Activated naive CD8-positive, alpha-beta T cell treated with anti-CD3 and anti-CD28 coated beads, Interleukin-2, amount 10 ng/mL, durations not matched to agents 7 days and 5 days (primary cell): ENCODE measurements at places on chromosomes 2 and 18. TPM values are rescaled to one million over a fixed set of nuclear protein-coding genes. Genes with fewer than 3 reads are reported as not detected.

The FAM161A gene
- 5.1 TPM for total RNA-seq

DNA sequence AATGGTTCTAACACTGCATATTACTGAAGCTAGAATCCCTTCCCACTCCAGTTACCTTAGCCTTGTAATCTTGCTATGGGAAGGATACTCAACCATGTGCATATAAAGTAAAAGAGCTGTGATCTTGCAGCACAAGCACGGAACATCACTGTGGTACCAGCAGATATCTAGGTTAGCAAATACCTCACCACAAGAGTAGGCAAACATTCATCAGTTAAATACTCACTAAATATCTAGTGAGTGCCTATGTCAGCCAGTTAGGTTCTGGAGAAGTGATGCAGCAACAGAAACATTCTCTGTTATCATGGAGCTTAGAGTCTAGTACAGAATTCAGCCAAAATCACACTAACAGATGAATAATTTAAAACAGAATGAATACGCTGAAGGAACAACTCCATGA lies 349.6 kb upstream of the UBE2E3 start:
- no peak for DNase-seq
- H3K4me3 ChIP-seq = no peak overlapping the region
- peaks cover 2% of the 10 kb centered on the region for H3K27me3 ChIP-seq
- no peak overlapping the region for H3K27ac ChIP-seq

The PAIP2B gene
- 4.8 TPM for total RNA-seq

GRCh38 chr18:40360558-40360957 lies 1594.5 kb upstream of the PIK3C3 start:
- no peaks in the 10 kb centered on the region for H3K4me1 ChIP-seq
- no peaks in the 10 kb centered on the region for H3K36me3 ChIP-seq
- H3K27me3 ChIP-seq = no peaks in the 10 kb centered on the region
- no peak overlapping the region for H3K4me3 ChIP-seq

- no peak for DNase-seq
- H3K27ac ChIP-seq = peak overlapping the region; percentile 22
- H3K4me1 ChIP-seq = peaks cover 49% of the 10 kb centered on the region
- H3K4me3 ChIP-seq = peak overlapping the region; percentile 54
- no peaks in the 10 kb centered on the region for H3K27me3 ChIP-seq
- H3K36me3 ChIP-seq = no peaks in the 10 kb centered on the region
Observed at GRCh38 chr18:808502-808901, 3.5 kb downstream of the YES1 start.

The MAP2 gene
- total RNA-seq = not detected

The CYS1 gene
- total RNA-seq = 0.14 TPM

- no peaks in the 10 kb centered on the region for H3K36me3 ChIP-seq
- no peak for DNase-seq
- H3K4me1 ChIP-seq = no peaks in the 10 kb centered on the region
- no peak overlapping the region for H3K4me3 ChIP-seq
- H3K27ac ChIP-seq = no peak overlapping the region
Observed at GRCh38 chr18:38481576-38481975, 916.0 kb upstream of the CELF4 start.

The CHRNG gene
- not detected for total RNA-seq

DNA sequence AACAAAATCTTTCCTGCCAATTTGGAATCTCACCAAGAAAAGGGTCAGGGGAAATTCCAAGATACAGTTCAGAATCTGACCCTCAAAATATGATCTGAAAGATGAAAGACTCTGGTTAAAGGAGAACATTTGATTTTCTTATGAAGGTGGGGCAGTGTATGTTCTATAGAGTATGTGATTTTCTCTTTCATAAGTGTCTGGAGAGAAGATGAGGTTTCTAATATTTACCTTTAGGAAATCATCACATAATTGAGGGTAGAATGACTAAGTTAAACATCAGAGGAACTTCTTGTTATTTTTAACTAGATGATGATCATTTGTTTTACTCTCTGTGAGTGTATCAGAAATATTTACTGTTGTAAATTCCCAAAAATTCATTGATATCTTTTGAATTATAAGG lies 27.8 kb upstream of the MBOAT2 start:
- H3K4me1 ChIP-seq = peaks cover 15% of the 10 kb centered on the region
- no peak overlapping the region for H3K27ac ChIP-seq
- no peak for DNase-seq
- H3K36me3 ChIP-seq = no peaks in the 10 kb centered on the region
- H3K4me3 ChIP-seq = no peak overlapping the region

GRCh38 chr2:157261199-157261782 lies 3.8 kb downstream of the GALNT5 start:
- H3K27me3 ChIP-seq = no peaks in the 10 kb centered on the region
- peak overlapping the region; percentile 43 for H3K4me3 ChIP-seq
- H3K4me1 ChIP-seq = peaks cover 12% of the 10 kb centered on the region
- no peak overlapping the region for H3K27ac ChIP-seq

The NAT8 gene
- not detected for total RNA-seq

The STON1 gene
- 2.4 TPM for total RNA-seq

DNA sequence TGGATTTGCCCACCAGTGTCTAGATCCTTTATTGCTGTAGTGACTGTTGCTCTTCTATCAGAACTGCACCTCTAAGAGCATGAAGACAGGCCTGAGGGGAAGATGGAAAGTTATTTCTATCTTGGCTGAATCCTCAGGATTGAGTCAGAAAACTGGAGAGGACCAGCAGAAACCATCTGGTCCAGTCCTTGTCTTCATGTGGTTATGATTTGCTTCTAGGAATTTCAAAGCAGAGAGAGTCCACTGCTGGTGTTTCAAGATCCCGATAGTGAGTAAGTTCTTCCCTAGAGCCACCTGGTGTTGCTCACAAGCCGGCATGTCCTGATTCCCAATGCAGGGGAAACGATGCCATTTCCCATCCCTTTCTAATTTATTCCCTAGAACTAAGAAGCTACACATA lies 84.2 kb downstream of the NCKAP5 start:
- H3K36me3 ChIP-seq = no peaks in the 10 kb centered on the region
- no peaks in the 10 kb centered on the region for H3K27me3 ChIP-seq
- no peak overlapping the region for H3K27ac ChIP-seq
- DNase-seq = no peak
- H3K4me1 ChIP-seq = no peaks in the 10 kb centered on the region

The SAG gene
- 0.45 TPM for total RNA-seq

- H3K27ac ChIP-seq = no peak overlapping the region
- peaks cover 1% of the 10 kb centered on the region for H3K4me1 ChIP-seq
- H3K36me3 ChIP-seq = no peaks in the 10 kb centered on the region
- H3K27me3 ChIP-seq = peaks cover 12% of the 10 kb centered on the region
- DNase-seq = no peak
Observed at GRCh38 chr2:33377048-33377447, 99.4 kb upstream of the RASGRP3 start.

The RPRM gene
- total RNA-seq = not detected

The KLHL41 gene
- 0.17 TPM for total RNA-seq

DNA sequence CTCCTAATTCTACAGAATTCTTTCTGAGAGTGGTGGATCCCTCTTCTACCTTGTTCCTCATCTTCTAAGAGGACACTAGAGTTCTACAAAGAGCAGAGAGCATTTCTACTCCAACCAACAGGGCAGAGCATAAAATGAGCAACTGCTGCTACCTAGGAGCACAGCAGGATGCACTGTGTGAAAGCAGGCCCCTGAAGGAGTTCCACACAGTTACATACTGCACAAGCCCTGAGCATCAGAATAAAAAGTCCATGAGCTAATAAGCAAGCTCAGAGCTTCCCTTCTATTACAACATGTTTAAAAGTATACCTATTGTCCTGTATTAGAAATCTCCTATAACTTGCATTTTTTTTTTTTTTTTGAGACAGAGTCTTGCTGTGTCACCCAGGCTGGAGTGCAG lies 8.4 kb downstream of the FHL2 start:
- no peak for DNase-seq
- H3K36me3 ChIP-seq = peaks cover 2% of the 10 kb centered on the region
- H3K4me3 ChIP-seq = no peak overlapping the region
- H3K27me3 ChIP-seq = peaks cover 2% of the 10 kb centered on the region

The SLC9A2 gene
- total RNA-seq = not detected

DNA sequence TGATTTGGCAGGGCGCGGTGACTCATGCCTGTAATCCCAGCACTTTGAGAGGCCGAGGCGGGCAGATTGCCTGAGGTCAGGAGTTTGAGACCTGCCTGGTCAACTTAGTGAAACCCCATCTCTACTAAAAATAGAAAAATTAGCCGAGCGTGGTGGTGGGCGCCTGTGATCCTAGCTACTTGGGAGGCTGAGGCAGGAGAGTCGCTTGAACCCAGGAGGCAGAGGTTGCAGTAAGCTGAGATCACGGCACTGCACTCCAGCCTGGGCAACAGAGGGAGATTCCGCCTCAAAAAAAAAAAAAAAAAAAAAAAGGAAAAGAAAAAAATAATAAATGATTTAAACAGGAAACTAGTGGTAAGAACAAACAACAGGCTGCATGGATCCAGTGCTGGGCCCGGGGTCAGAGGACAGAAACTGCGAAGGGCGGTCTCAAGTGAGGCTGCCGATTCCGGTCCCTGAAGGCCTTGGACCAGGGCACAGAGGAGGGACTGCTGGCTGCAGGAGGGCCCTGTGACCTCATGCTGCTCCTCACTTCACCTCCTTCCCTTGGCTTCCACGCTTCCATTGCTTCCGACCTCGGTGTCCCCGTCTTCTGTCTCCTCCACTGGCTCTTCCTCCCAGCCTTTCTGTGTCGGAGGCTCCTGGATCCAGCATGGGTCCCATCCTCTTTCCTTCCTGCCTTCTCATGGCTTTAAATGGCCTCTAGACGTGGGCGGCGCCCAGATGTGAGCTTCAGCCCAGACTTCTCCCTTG lies 2.1 kb upstream of the GRHL1 start:
- peaks cover 3% of the 10 kb centered on the region for H3K4me1 ChIP-seq
- no peak overlapping the region for H3K27ac ChIP-seq
- no peaks in the 10 kb centered on the region for H3K36me3 ChIP-seq
- H3K27me3 ChIP-seq = peaks cover 59% of the 10 kb centered on the region

GRCh38 chr2:207121784-207122183 lies 44.0 kb downstream of the KLF7 start:
- no peak for DNase-seq
- peaks cover 44% of the 10 kb centered on the region for H3K36me3 ChIP-seq
- H3K27me3 ChIP-seq = no peaks in the 10 kb centered on the region
- peaks cover 7% of the 10 kb centered on the region for H3K4me1 ChIP-seq

- peaks cover 44% of the 10 kb centered on the region for H3K36me3 ChIP-seq
- H3K4me1 ChIP-seq = peaks cover 56% of the 10 kb centered on the region
- no peak for DNase-seq
- no peaks in the 10 kb centered on the region for H3K27me3 ChIP-seq
Observed at GRCh38 chr2:105873721-105874120, 129.0 kb downstream of the NCK2 start.

The CTLA4 gene
- total RNA-seq = 7.3 TPM

The HOXD1 gene
- not detected for total RNA-seq

DNA sequence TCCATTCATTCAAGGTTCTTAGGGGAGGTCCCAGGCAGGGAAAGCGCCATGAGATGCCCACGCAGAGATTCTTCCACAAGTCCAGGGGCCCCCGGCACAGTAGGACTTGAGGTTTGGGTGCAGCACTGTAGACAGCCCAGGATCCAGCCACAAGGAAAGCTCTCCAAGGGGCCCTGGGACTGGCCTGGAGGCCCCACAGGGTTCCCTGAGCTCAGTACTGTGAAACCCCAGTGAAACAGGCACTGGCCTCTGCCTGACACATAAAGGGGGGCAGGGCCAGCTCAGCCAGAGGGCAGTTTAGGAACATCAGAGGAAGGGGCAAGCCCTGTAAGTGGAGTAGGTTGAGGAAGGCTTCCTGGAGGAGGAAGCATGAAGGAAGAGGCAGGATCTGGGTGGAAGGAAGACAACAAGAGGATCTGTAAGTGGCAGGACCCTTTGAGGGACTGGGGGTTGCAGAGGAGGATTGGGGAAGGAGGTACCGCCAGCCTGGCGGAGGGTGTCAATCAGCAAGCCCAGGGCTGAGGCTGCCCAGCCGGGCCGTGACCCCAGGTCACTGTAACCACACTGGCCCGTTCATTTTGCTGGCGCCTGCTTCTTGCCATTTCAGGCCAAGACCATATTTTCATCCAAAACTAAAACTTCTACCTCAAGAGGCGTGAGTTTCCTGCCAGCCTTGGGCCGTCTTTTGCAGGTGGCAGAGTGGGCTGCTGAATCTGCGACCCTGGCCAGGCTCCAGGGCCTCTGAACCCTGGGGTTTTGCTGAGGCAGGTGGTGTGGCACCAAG lies 175.2 kb downstream of the SMAD7 start:
- no peak for DNase-seq
- H3K27me3 ChIP-seq = peaks cover 2% of the 10 kb centered on the region
- peak overlapping the region; percentile 11 for H3K27ac ChIP-seq
- H3K4me3 ChIP-seq = no peak overlapping the region
- H3K36me3 ChIP-seq = no peaks in the 10 kb centered on the region
- peaks cover 9% of the 10 kb centered on the region for H3K4me1 ChIP-seq

The BBS5 gene
- 2.8 TPM for total RNA-seq

The C2orf72 gene
- 0.48 TPM for total RNA-seq

The REG3A gene
- total RNA-seq = not detected
